ENCODE measurements at places on chromosomes 2 and 18.

- no peak for DNase-seq
Observed at GRCh38 chr2:189583227-189584198, 2.9 kb upstream of the SLC40A1 start.

- no peak for DNase-seq
Observed at GRCh38 chr2:106789185-106789584, 96.8 kb downstream of the ST6GAL2 start.

DNA sequence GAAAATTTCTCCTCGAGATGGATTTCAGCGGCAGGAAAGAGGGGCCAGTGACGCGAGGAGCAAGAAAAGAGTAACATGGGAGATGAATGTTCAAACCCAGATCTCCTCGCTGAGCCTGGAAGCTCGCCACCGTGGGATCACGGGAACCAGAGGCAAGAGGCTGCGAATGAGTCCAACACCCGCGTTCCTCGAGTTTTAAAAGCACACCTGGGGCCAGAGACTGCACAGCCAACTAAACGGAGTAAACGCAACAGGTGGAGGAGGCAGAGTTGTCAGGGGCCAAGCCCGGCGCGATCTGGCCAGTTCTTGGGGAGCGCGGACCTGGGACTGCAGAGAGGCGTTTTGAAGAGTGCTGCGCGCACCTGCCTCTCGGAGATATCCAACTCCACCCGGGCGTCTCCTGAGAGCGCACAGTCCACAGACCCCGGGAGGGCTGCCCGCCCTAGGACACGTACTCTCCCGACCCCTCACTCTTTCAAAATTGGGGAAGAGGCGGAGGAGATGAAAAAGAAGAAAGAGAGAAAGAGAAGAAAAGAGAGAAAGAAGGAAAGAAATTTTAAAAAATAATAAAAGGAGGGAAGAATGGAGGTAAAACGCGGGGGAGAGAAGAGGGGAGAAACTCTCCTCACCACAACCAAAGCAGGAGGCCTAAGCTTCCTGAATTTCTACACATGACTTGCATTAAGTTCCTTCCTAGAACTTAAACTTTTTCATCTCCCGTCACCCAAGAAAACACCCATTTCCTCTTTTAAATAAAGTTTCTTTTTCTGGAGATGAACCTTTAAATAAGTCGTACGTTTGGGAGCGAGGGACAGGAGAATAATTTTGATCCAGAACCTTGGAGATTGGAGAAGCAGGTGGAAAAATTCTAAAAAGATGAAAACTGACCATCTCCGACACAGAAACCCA lies 5.3 kb upstream of the PAX3 start:
- DNase-seq = peak; percentile 21

DNA sequence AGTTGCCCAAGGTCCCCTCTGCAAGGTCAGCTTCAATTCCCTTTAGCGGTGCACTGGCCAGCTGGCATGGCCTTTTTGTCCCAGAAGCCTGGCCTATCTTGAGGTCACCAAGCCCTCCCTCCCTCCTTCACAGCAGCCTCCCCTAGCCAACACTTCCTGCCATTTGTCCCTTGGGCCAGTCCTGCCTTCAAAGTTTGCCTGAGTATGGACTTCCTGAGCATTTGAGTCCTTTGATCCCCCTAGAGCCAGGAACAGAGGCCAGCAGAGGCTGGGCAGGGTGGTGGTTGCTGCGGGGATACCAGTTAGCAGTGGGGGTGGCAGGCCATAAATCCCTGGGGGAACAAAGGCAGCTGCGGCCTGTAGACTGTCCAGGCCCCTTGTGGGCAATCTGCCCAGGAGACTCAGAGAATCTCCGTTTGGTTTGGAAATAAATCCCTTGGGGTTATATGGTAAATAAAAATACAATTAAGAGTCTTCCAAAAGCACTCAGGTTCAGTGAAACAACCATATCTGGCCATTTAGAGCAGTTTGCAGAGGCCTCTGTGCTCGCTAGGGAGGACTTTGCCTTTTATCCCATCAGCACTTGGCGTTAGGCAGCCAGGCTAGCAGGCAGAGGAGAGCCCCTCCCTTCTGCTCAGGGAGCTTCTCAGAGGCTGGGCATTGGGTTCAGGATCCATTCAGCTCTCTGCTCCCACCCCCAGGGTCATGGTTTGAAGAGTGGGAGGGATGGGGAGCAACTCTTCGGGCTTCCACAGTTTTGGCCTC lies 3.1 kb upstream of the HES6 start:
- no peak for DNase-seq

- no peak for DNase-seq
Observed at GRCh38 chr2:67309281-67309680, 87.9 kb upstream of the ETAA1 start.

DNA sequence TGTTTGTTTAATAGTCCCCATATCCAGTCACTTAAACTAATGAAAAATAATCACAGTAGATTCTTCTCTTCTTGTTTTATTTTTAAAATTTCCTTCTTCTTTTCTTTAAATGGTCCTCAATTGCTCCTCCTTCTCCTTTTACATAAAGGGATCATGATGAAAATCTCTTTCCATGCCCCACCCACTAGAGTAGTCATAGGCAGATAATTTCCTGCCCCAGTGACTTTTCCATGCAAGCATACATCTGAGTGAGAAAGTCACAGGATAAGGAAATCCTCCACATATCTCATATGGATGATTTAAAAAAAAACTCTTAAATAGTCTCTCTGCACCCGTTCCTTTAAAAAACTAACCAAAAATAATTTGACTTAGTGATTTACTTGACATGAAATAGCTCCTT lies 552.3 kb upstream of the SETBP1 start:
- DNase-seq = no peak

DNA sequence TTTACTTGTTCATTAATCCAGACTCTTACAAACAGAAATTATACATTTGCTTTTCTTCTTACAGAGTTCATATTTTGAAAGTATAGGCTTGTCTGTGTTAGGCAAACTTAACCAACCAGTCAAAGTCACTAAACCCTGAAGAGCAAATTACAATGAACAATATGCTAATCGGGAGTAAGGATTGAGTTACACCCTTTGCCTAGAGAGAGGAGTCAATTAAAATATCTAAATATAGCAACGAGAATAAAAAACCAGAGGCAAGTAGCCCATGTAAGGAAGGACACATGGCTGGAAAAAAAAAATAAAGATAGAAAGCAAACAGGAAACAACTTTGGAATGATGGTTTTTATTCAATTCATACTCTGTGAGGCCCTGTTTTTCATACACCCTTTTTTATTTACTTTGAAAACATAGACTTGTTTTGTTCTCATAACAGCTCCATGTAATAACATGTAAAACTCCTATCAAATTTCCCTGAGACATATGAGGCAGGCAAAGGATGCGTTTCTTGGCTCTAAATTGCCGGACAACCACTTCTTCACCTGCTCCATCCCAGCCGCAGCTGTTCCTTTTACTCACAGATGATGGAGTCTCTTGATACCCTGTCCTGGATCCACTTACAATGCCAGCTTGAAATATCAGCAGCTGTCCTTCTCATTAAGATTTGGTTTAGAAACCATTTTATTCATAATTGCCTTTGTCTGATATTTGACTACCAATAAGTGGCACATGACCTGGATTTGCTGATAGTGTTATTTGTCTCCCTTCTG lies 767.7 kb upstream of the GCFC2 start:
- no peak for DNase-seq

DNA sequence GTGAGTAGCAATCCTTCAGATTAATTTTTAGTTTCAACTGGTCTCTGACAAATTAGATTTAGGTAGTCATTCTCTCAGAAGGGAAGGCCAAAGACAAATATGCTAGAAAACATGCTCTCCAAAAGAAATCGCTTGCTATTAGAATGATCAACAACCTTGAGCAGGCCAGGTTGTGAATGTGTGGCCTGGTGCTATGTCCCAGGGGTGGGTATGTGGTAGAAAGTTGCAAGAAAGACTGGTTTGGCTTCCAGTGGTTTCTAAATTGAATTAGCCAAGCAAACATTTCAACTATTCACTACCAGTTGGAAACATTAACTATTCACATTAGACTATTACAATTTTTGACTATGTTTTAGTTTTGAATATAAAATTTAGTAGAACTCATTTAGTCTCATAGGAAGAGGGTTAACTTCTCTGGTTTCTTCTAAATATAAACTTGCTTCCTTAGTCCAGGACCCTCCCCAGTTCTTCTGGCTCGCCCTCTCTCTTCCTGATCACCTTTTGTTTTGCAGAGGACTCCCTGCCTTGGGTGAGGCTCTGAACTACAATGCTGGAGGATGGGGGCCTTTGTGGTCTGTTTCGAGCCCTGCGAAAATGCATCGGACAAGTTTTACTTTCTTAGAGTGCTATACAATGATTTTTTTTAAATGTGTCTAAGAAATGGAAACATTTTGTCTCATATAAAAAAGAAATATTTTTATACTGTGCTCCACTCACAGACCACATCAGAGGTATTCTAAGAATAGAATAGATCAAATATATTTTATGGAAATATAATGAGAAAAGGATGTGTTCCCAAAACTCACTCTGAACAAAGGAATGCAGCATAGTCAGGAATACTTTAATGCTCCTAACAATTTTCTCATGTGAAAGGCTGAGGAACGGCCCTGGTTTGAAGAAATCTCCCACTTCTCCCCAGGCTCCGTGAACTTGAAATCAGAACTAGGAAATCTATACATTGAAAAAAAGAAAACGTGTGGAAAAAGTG lies 375.0 kb upstream of the ZEB2 start:
- no peak for DNase-seq

- DNase-seq = no peak
Observed at GRCh38 chr2:41784496-41784895, 263.3 kb upstream of the PKDCC start.

- no peak for DNase-seq
Observed at GRCh38 chr2:60608679-60609078, 55.2 kb upstream of the BCL11A start.

GRCh38 chr18:11279461-11279860 lies 130.1 kb upstream of the PIEZO2 start:
- no peak for DNase-seq

DNA sequence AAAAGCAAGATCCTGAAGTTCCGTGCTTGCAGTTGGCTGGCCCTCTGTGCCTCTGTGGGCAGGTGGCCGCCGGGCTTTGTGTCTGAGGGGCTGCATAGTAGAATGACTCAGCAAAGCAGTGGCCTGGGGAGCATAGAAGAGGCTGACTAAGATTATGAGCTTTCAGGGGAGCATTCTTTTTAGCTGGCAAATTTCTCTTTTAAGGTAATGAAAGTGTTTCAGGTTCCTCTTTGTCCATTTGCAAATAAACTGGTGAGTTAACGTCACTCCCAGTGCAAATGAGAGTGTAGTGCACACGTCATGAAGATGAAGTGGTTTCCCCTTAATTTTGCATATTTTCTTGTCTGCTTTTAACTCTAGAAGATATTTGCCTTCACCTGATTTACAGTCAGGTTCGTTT lies 98.6 kb downstream of the BCL2L11 start:
- no peak for DNase-seq

GRCh38 chr2:202335791-202336467 lies 40.2 kb upstream of the BMPR2 start:
- no peak for DNase-seq

DNA sequence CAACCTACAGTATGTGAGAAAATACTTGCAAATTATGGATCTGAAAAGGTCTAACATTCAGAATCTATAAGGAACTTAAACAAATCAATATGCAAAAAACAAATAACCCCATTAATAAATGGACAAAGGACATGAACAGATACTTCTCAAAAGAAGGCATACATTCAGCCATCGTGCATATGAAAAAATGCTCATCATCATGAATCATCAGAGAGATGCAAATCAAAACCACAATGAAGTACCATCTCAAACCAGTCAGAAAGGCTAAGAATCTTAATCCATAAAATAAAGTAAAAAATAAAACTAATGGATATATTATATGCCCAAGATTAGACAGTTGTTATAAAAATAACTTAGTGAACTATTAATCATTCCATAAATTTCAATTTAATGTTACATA lies 154.0 kb downstream of the CALCRL start:
- DNase-seq = no peak

- DNase-seq = no peak
Observed at GRCh38 chr2:170550501-170550900, 164.6 kb upstream of the SP5 start.

DNA sequence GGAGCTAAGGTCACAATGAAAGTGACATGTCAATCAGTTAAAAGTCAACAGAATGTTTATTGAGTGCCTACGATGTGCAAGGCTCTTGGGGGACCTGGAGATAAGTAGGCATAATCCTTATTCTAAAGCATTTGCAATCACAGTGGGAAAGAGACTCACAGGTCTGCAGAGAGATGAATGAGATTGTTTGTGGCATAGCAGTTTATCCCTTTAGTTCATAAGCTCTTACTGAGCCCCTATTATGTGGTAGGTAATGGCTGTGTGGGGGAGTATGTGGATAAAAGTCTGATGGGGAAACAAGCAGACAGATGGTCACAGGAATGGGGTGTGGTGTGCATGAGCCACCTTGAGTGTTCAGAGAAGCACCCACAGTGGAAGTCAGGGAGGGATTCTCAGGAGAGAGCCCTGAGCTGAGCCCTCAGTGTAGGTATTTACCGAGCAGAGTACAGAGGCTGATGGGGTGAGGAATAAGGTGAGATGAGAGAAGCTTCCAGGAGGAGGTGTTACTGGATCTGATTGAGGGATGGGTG lies 48.1 kb downstream of the EMILIN2 start:
- no peak for DNase-seq

GRCh38 chr2:119290859-119291587 lies 67.4 kb downstream of the STEAP3 start:
- peak; percentile 78 for DNase-seq

DNA sequence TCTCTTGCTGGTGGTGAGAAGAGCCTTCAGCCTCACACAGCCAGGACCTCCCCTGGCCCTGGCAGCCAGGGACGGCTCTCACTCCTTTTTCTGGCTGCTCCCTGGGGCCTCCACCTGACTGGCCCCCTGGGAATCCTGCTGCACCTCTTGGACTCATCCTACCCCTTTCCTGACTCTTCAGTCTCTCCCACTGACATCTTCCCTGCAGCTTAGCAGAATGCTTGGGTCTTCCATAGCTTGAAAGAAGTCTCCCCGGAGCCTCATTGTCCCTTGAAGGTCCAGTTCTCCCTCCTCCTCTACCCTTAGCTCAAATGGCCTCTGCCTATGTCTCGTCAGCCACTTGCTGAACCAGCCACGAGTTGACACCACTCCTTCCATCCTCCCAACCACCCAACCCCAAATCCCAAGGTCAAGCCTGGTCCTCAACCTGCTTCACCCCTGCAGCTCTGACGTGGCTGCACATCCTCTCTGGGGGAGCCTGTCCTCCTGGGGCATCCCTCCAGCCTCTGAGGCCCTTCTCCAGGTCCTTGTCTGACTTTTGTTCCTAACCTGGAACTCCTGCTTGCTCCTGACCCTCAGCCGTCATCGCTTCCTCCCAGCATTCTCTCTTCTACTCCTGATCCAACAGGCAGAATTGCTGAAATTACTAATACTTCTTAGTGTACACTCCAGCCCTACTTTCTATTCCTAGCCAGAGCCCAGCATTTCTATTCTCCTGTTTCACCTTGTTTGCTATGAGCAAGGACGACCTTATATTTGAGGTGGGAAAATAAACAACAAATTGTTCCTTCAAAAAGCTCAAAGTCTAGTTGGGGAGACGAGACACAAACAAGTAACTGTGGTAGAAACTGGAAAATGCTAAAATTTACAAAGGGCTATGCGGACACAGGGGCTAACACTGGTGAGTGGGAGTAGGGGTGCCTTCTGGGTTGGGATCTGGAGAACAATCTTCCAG lies 68.7 kb upstream of the MGAT4A start:
- DNase-seq = no peak

- DNase-seq = no peak
Observed at GRCh38 chr18:61459896-61460648, 126.8 kb downstream of the CDH20 start.

GRCh38 chr2:42922790-42923579 lies 130.6 kb upstream of the HAAO start:
- DNase-seq = no peak
